Mesothelial cell of epicardium (in vitro differentiated cells): ENCODE measurements at places on chromosomes 1 and 21.

DNA sequence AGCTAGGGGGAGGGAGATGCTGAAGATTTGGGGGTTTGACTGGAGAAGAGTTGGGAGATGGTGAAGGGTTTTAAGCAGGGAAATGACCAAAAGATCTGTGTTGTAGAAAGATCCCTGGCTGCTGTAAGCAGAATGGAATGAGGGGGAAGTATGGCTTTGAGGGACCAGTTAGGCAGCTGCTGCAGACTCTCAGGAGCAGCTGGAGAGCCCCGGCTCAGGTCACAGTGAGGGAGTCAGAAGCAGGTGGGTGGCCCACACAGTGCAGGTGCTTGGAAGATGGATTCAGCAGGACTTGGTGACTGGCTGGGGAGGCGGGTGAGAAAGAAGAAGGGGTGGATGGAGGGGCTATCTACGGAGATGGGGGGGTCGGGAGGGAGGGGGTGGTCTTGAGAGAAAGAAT is 35.7 kb downstream of the EDN2 start:
- DNase-seq, result no peak

- no peak for DNase-seq
Observed at GRCh38 chr1:211511947-211512346, 20.0 kb upstream of the RD3 start.

GRCh38 chr1:200426196-200426595 is 16.4 kb upstream of the ZNF281 start:
- no peak for DNase-seq

- no peak for DNase-seq
Observed at GRCh38 chr1:69258842-69259241, 308.9 kb upstream of the LRRC7 start.

DNA sequence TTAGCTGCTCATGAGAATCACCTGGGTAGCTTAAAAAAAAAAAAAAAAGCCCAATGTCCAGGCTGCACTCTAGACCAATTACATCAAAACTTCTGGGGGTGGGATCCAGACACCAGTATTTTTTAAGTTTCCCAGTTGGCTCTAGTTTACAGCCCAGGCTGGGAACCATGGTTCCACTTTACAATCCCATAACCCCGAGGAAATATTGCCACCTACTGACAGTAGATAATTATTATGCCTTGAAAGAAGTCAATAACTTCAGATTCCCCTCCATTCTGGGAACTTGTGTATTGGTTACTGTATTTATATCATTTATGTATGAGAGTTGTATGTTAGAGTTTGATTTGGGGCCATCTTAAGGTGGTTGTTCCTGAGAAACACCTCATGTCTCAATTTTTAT is 100.2 kb downstream of the SPATA46 start:
- DNase-seq, result no peak

DNA sequence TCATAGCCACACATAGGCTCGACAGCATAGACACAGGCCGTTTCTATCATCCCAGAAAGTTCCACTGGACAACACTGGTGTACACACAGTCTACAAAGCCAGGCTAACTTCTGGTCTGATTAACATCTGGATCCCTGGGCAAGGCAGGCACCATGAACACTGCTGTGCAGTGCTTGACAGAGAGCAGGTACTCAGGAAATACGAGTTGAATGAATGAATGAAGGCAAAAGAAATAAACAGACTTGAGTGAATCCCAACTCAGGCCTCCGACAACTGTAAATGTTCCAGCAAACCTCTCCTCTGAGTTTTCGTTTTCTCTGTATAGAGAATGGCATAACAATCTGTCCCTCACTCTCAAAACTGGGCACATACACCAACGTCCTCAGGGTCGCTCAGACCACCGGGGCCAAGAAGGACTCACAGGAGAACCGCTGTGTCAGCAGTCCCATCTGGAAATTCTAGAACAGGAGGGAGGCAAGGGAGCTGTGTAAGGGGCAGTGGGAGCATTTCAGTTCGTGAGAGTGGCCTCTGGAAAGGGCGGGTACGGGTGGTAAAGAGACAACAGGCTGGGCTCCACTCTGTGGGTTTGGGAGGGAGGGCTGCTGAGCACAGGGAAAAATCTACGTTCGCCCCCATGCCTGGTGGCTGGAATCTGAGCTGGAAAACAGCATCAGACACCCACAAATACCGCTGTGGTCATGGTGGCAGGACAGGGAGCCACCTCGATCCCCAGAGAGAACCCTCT is 15.1 kb upstream of the ECE1 start:
- no peak for DNase-seq

DNA sequence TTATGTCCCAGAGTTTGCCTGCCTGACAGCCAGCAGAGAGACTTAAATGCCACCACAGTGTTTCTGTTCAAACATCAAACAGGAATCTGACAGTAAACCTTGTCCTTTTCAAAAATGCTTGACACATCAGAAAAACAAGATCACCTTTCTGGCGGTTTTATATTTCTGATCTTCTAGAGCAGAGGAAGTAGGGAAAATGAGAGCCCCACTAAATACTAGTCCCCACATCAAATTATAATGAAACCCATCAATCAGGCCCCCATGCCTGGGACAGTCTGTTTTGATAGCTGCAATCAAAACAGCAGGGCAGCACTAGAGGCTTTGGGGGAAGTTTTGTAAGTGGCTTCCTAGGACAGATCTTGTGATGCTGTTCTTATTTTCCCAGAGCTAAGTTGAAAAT is 129.3 kb downstream of the CNIH3 start:
- no peak for DNase-seq

- no peak for DNase-seq
Observed at GRCh38 chr1:64195081-64195395, 8.4 kb upstream of the UBE2U start.

DNA sequence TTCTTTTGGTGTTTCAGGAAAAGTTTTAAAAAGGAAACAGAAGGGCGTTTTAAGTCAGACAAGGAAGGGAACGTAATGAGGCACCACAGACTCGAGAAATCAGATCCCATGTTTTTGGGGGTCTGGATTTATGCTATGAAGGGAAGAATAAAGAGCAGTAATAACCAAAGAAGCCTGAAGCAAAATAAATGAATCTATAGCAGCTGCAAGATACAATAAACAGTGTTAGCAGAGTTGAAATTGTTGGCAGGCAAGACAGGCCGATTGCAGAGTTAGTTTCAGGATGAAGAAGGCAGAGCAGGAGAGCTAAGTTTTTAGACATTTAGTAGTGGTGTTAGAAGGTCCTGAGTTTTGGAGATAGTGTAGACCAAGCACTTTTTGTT is 425 bp downstream of the DDR2 start:
- no peak for DNase-seq

DNA sequence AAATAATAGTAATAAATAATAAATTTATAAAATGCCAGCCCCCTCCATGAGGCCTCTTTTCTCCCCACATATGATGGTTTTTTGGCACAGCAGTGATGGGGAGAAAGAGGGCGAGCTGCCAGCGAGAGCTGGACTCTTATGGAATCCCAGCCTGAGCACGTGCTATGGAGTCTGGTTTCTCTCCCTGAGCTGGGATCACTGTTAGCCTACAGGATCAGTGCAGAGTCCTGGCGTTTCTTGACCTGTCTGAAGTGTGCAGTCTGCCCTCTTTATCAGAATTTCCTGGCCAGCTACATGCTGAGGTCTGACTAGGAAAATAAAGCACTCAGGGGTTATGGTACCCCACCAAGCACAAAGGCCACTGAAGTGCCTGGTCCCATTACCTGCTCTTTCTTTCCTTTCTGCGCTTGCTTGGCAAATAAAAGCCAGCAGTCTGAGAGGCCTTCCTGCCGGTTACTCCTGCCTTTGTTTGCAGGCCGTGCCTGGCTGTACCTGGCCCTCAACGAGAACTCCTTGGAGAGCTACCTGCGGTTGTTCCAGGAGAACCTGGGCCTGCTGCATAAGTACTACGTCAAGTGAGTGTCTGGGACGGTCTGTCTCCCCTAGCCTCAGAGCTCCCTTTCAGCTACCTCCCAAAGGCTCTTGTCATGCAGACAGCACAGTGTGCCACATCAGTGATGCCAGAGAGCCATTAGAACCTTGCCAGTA is 18.5 kb upstream of the SLC25A34 start:
- DNase-seq, result no peak

- no peak for DNase-seq
Observed at GRCh38 chr21:19322360-19322759, 918.8 kb upstream of the TMPRSS15 start.

GRCh38 chr1:184425449-184426277 is 38.8 kb downstream of the C1orf21 start:
- no peak for DNase-seq
